ENCODE measurements at places on chromosomes 12 and 14.

- DNase-seq = no peak
These were observed 1088.5 kb upstream of the TMEM132C start for GRCh38 chr12:127178463-127178862.

- no peak for DNase-seq
These were observed 86.3 kb downstream of the OTX2 start for GRCh38 chr14:56724013-56724412.

DNA sequence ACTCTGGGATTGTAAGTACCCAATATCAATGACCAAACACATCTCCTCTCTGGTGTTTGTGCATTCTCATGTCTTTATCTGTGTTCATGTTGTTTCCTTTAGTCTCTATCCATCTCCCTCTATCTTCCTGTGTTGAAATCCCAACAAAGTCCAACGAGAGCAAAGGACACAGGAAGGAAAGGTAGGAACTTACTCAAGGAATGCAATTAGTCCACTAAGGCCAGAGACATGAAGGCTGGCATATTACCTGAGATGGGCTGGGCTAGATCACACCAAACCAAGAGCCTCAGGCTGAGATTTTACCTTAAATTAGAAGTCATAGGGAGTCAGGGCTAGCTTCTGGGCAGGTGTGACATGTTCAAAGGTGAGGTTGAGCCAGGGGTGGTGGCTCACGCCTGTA, 14.3 kb upstream of the LGALS3 start:
- DNase-seq = no peak

GRCh38 chr14:99098199-99098598, 173.8 kb downstream of the BCL11B start:
- DNase-seq = no peak

GRCh38 chr14:53218161-53218560, 65.0 kb upstream of the DDHD1 start:
- DNase-seq = no peak

- DNase-seq = no peak
These were observed 167.9 kb downstream of the FSCB start for GRCh38 chr14:44339231-44339630.

GRCh38 chr12:120072472-120073249, 43.9 kb downstream of the RAB35 start:
- DNase-seq = no peak

DNA sequence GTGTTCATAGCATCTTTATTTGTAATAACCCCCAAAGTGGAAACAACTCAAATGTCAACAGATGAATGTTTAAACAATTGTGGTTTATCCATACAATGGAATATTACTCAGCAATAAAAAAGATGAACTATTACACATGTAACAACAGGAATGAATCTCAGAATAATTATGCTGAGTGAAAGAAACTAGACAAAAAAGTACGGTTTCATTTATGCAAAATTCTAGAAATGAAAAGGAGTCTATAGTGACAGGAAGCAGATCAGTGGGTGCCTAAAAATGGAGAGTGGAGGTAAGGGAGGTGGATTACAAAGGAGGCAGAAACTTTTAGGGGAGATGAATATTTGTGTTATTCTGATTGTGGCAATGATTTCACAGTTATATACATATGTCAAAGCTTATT, 4.8 kb downstream of the PRKCH start:
- DNase-seq = no peak

DNA sequence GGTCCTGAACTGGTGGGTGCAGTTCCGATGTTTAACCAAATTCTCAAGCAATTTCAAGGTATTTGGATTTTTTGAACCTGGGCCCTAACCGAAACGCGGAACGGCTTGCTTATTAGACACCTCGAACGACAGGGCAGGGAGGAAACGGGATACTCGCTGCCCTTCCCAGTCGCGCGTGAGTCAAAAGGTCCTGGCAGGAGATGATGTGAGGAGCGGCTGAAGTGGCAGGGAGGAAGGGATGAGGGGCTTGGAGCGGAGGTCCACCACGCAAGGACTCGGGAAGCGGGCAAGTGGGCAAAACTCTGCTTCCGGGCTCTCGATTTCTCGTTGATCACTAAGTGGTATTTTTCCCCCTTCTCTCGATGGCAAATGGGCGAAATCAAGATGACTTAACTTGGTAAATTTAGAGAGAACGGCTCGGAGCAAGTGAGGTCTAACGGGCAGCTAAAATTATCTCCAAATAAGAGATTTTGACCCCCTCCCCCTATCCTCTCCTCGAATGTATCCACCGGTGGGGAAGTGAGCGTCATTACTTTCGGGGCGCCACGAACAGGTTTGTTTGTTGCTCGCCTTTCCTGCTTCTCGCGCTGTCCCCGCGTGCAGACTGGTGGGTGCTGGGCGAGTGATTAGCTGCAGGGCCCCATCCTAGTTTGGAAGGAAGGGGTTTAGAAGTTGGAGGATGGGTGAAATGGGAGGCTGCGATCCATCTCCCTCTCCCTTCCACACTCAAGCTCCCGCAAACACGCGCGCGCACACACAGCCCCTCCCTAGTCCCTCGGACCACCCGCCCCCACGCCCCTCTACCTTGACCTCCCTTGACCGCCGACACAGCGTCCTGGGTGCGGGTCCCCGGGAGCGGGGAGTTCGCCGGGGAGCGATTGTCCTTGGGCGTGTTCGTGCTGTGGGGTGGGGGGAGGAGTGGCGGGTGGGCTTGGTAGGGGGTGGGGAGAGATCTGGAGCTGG, 986 bp upstream of the NTF3 start:
- DNase-seq = no peak

DNA sequence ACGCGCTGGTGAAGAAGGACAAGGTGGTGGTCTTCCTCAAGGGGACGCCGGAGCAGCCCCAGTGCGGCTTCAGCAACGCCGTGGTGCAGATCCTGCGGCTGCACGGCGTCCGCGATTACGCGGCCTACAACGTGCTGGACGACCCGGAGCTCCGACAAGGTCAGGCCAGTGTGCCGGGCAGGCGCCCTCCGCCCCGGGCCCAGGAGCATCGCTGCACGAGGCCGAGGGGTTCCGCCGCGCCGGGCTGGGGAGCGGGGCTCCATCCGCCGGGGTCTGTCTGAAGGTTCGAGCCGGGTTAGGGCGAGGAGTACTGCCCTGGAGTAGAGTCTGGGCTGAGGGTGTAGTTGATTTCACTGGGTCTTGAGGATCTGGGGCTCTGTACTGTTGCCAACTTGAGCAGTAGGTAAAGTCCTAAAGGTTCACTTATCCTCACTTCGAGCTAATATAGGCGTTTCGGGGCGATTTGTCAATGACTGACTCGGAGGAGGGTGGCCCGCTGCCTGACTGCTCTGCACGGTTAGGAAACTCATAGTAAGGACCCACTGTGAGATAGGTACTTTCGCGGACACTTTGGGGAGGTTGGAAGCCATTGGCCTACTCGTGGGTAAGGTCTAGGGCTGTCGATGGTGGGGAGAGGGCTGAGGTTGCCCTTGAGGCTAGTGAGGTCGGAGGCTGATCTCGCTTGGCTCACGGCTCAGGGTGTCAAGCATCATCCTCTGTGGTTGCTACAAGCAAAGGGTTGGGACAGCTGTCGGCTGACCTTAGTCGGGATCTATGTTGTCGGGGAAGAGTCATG, 574 bp downstream of the GLRX5 start:
- DNase-seq = no peak

DNA sequence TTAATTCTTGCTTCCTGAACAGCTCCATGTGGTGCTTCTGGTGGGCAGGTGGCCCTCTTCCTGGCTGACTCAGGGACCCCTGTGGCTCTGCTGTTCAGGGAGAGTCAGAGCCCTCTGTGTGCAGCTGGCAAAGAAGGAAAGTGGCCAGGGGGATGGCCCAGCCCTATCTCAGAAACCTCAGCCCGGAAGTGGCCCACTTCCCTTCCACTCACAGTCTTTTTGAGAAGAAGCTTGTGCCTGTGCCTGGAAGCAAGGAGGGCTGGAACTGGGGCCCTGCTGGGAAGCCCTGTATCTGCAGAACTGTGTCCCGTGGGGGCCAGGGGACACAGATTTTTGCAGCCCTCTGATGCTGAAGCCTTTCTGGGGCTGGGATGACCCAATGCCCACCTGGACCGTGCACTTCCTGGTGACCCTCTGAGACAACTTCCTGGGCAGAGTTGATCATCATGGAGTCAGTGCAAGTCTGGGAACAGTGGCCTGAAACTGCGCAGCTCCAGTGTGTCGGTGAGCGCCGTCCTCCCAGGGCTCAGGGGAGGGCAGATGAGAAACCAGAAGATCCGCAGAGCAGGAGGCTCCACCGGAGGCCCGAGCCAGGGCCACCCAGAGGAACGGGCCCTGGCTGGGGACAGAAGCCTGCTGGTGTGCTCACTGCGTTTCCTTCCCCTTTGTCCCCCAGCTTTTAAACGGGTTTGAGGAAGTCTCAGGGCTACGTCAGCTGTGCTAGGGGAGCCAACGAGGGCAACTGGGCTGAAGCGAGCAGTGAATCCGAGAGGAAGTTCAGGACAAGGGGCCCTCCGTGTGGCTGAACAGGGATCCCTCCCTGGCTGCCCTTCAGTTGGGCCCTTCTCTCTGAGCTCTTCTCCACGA, 217.4 kb upstream of the RTL1 start:
- DNase-seq = peak; percentile 19

DNA sequence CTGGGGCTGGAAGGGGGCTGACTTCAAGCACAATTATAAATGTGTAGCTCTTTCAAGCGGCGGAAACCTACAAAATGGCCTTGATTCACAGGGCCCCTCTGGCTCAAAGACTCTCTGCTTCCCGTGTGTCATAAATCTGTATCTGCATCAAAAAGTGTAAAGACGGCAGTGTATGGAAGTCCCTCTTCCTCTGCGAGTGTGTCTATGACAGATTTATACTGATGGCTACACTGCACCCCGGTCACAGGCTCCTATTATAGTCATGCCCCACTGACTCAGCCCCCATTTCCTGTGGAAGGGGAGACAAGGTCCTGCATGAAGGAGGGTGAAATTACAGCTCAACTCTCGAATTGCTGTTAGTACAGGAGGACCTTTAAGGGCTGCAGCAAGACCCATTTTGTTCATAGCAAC, 68.6 kb downstream of the HMGA2 start:
- no peak for DNase-seq

DNA sequence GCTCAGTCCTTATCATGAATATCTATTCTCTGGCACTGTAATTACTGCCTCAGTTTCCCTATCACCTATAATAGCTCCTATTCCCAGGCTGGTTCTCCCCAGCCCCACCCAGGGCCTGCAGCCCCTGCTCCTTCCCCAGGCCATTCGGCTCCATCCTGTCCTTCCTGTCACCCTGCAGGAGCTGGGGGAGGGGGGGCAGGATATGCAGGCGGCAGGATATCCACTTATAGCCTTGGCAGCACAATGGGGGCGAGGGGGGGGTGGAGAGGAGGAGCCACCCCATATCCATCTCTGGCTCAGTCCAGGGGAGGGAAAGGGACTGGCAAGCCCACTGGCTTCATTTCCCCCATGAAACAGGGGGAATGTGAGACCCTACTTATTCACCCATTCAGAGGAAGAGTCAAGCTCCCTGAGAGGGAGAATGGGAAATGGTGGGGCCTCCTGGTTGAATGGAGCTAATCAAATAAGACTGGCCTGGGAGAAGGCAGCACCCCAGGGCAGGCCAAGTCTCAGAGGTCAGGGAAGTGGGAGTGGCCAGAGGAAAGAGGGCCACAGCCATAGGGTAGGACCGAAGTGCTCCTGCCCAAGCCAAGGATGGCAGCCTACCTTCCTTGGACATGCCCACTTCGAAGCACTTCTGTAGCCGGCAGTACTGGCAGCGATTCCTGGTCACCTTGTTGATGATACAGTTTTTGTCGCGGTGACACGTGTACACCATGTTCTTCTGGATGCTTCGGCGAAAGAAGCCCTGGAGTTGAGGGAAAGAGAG, 7.8 kb upstream of the ITGB7 start:
- DNase-seq = no peak

GRCh38 chr12:76450690-76451089, 102.5 kb upstream of the BBS10 start:
- no peak for DNase-seq

DNA sequence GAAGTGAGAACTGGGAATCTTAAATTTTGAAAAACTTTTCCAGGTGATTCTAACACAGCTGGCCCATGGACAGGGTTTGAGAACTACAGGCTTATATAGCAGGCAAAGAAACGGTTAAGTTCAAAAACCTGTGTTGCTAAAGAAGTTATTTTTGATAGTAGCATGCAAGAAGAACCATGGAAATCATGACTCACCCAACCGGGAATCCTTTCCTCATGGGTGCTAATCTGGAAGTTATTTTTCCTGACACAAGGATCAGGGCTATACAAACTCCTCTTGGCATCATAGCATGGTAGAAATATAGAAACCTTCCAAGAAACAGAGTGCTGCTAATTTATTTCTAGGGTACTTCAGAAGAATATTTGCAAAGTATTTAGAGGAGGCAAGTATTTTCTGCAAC, 588.7 kb downstream of the CCER1 start:
- DNase-seq = no peak

DNA sequence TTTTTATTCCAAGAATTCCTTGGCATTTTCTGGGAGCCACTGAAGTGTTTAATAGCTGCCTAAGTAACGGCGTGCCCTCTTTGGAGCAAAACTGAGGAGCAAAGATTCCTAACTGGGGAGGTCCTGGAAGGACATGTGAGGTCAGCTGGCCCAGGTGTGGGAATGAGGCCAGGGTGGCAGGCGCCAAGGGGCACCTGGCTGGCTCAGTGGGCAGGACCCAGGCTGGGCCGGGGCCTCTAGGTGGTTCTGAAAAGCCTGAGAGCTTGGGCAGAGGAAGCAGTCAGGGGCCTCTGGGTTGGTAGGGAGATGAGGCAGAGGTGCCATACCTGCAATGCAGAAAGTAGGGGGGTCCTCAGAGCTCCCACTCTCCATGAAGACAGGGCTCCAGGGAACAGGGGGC, 27.1 kb upstream of the DIO3 start:
- no peak for DNase-seq

- DNase-seq = no peak
These were observed 20.8 kb downstream of the SERPINA1 start for GRCh38 chr14:94367347-94368242.

- no peak for DNase-seq
These were observed 240.4 kb downstream of the PRKD1 start for GRCh38 chr14:29687071-29687765.

- no peak for DNase-seq
These were observed 4.9 kb downstream of the ATP5MC2 start for GRCh38 chr12:53670971-53671370.

- no peak for DNase-seq
These were observed 90.6 kb upstream of the RTL1 start for GRCh38 chr14:100994082-100994481.

DNA sequence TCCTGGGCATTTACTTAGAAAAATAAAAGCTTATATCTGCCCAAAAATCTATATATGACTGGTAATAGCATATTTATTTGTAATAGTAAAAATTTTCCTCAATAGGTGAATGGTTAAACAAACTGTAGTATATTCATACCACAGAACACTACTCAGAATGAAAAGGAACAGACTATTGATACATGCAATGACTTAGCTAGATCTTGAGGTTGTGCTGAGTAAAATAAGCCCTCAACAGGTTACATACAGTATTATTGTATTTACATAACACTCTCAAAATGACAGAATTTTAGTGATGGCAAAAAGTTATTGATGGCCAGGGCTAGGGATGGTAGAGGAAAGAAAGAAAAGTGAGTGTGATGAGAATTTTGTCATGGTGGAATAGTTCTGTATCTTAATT, 178.4 kb downstream of the BMP4 start:
- no peak for DNase-seq

- DNase-seq = no peak
These were observed 52.0 kb downstream of the FBRSL1 start for GRCh38 chr12:132541996-132542395.
